ENCODE measurements at places on chromosomes 4 and X.

- DNase-seq: no peak
These were observed 20.6 kb downstream of the CLIC2 start for GRCh38 chrX:155313766-155314165.

DNA sequence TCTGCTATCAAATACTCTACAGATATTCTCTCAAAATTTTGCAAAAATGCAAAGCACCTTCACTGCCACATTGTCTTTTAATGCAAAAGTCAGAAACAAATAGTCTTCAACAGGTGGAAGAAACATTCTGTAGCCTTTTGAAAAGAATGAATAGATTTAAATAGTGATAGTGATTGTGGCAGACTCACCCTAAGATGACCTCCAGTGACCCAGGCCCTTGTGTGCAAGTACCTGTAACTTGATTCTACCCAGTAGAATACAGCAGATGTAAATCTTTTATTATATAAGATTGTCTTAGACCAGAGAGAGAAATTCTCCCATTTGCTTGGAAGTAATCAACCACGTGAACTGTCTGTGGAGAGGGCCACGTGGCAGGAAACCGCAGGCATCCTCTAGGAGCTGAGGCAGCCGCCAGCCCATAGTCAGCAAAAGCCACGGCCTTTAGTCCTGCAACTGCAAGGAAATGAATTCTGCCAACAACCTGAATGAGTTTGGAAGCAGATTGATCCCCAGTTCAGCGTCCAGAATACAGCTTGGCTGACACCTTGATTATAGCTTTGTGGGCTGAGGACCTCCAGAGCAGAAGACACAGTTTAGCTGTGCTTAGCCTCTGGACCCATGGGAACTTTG is 272.5 kb downstream of the ARHGAP10 start:
- no peak for DNase-seq

DNA sequence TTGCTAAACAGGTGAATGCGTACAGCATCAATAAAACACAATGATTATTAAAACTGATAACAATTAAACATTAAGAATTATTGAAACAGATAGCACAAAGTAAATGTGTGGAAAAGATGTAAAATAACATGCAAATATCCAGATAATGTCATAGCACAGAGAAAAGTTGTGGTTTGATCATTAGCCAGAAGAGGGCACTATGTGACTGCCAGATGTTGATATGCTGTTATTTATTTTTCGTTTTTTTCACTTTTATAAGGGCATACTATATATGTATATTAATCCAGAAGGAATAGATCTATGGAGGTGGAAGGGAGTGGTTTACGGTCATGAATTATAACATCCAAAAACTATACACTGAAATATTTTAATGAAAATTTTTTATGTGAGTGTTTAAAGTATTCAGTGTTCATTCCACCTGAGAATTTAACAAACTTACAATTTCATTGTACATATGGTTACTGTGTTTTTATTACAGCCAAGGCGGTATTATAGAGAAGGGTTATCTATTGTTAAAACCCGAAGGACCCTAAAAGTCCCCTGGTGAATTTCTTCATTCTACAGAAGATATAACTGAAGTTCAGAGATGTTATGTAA is 211.9 kb upstream of the UGT8 start:
- DNase-seq: no peak

GRCh38 chr4:16530688-16531635 is 304.7 kb upstream of the TAPT1 start:
- DNase-seq: no peak

DNA sequence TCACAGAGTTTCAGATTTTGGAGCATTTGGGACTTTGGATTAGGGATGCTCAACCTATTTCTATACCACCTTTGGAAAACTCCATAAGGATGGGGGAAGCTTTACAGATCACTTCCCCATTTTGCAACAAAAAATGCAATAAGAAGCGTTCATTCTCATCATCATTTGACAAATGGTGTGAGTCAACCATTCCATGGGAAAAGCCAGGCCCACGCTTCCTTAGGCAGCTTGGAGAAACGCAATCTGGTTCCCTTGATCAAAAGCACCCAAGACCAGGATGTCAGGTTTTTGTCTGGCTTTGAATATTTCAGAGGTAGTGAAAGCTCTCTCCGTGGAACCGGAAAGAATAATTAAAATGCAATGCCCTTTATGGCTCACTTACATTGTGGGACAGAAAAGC is 79.3 kb upstream of the C4orf50 start:
- DNase-seq: no peak

GRCh38 chr4:52966781-52967180 is 104.7 kb downstream of the RASL11B start:
- DNase-seq: no peak

DNA sequence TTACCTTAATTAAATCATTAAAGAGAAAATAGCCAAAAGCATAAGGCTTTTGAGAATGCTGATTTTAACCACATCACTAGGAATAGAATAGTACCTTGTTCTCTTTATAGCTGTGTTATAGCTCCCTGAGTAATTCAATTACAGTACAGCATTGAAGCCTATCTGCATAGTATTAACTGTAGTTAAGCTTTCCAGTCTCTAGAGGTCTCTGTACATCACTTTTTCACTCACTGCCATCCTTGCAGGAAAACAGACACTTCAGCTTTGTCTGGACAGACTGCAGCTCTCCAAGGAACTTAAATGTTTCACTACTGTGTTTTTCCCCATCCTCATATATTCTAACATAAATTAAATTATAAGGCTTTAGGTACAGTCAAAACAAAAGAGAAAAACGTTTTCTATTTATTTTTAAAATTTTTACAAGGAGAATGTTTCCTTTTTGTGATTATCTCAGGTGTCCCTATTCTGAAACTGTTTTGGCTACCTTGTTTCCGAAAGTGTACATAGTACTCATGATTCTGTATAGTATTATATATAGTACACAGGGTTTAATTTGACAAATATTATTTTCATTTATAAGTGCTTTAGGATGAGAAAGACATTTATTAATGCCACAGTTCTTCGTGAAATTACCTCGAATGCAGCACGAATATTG is 407.9 kb downstream of the PCDH18 start:
- no peak for DNase-seq

DNA sequence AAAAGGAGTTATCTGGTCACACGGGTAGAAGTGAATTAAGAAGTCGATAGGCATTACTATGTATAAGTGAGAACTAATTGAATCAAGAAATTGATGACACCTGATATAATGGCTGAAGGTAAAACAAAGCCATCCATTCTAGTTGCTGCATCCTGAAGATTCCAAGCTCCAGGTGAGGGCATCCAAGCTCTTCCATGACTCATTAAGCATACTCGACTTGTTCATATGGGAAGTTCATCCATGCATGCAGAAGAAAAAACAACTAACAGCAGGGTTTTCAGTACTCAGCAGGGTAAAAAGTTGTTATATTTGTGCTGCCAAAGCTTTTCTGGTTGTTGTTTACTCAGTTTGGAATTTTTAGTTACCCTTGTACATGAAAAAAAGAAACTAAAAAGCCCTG is 508.0 kb upstream of the CXorf51A start:
- DNase-seq: no peak

All from activated naive CD4-positive, alpha-beta T cell (primary cell).